Astrocyte (in vitro differentiated cells and primary cell): ENCODE measurements at places on chromosomes 4 and X.

DNA sequence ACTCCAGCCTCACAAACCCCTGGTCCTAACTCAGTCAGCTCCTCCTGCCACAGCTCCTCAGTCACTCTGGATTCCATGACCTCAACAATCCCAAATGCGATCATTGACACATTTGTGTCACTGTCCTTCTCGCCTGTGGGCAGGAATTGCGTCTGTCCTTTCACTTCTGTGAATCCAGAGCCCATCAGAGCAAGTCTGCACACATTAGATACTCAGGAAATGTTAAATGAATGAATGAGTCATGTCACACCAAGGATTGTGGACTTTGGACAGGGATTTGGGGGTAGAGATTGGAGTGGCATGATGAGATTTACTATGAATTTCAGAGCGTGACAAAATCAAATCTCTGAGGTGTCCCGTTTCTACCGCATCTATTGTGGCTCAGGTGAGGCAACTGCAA lies 11.8 kb upstream of the CLDN24 start:
- peaks cover 15% of the 10 kb centered on the region for H3K4me1 ChIP-seq
- no peaks in the 10 kb centered on the region for H3K27me3 ChIP-seq
- DNase-seq = no peak
- H3K27ac ChIP-seq = no peak overlapping the region
- H3K4me3 ChIP-seq = no peak overlapping the region

DNA sequence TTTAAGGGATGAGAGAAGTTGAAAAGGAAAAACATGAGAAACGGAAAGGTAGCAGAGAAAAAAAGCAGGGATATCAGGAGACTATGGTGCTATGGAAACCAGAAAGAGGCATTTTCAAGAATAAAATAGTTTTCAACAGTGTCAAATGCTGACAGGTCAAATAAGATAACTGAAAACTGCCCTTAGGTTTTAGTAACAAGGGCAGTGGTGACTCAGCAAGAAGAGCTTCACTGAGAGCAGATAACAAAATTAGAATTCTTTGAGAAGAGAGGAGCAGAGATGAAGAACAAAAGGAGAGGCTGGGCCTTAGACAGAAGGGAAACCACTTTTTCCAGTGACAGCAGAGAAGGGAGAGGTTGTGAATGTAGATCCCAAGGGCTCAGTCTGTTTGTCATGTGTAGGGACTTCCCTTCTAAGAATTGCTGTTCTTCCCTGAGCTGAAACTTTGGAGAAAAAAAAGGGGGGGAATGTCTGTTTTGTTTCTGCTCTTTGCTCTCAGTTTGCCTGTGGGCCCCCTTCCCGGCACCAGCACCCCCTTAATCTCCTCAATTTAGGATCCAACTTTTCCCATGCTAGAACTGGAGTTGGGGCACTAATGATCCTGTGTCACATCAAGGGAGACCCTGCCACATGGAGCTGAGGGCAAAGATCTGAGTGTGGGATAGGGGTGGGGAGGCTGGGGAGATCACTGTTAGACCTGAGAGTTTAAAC lies 26.8 kb upstream of the MAGEA10 start:
- DNase-seq = no peak
- no peaks in the 10 kb centered on the region for H3K27me3 ChIP-seq
- no peaks in the 10 kb centered on the region for H3K4me1 ChIP-seq
- no peak overlapping the region for H3K27ac ChIP-seq

- H3K4me1 ChIP-seq = no peaks in the 10 kb centered on the region
- H3K4me3 ChIP-seq = no peak overlapping the region
- no peaks in the 10 kb centered on the region for H3K36me3 ChIP-seq
- H3K27ac ChIP-seq = no peak overlapping the region
- no peaks in the 10 kb centered on the region for H3K27me3 ChIP-seq
These were observed 119.2 kb downstream of the SMARCA1 start for GRCh38 chrX:129403974-129404669.

GRCh38 chrX:52166840-52167239 lies 17.8 kb upstream of the MAGED4 start:
- H3K27ac ChIP-seq = no peak overlapping the region
- H3K4me1 ChIP-seq = no peaks in the 10 kb centered on the region
- H3K36me3 ChIP-seq = no peaks in the 10 kb centered on the region
- H3K4me3 ChIP-seq = no peak overlapping the region
- DNase-seq = no peak

DNA sequence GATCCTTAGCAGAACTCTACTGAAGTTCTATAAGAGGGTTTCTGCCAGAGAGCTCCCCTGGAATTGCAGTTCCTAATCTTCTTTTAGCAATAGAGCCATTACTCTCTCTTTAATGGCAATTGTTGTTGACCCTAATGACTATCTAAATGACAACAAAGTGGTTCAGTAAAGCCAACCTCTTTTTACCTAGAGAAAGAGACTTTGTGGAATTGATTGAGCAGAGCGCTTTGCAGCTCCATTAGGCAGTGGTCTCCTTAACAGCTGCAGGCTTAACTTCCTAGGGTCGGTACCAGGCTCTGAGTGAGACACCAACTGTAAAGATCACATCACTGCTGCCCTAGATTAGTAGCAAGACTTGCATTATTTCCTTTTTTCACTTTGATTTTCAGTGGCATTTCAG lies 1472.9 kb upstream of the TENM3 start:
- H3K27me3 ChIP-seq = no peaks in the 10 kb centered on the region
- no peak overlapping the region for H3K27ac ChIP-seq
- no peaks in the 10 kb centered on the region for H3K36me3 ChIP-seq
- H3K4me1 ChIP-seq = no peaks in the 10 kb centered on the region

DNA sequence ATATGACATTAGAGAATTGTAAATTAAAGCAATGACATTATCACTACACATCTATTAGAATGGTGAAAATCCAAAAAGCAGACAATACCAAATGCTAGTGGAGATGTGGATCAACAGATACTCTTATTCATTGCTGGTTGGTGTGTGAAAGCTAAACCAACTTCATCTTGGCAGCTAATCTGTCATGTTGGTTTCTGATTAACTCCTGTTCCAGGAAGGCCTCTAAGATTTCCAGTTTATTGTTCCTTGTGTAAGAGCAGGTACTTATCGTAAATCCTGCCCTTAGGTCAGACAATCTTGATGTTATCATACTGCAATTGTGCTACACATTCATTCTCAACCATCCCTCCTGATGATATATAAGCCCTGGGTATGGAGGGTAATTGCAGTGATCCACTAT lies 809.0 kb upstream of the DIAPH2 start:
- no peaks in the 10 kb centered on the region for H3K27me3 ChIP-seq
- no peaks in the 10 kb centered on the region for H3K4me1 ChIP-seq
- H3K27ac ChIP-seq = no peak overlapping the region
- H3K36me3 ChIP-seq = no peaks in the 10 kb centered on the region
- no peak for DNase-seq
- no peak overlapping the region for H3K4me3 ChIP-seq

DNA sequence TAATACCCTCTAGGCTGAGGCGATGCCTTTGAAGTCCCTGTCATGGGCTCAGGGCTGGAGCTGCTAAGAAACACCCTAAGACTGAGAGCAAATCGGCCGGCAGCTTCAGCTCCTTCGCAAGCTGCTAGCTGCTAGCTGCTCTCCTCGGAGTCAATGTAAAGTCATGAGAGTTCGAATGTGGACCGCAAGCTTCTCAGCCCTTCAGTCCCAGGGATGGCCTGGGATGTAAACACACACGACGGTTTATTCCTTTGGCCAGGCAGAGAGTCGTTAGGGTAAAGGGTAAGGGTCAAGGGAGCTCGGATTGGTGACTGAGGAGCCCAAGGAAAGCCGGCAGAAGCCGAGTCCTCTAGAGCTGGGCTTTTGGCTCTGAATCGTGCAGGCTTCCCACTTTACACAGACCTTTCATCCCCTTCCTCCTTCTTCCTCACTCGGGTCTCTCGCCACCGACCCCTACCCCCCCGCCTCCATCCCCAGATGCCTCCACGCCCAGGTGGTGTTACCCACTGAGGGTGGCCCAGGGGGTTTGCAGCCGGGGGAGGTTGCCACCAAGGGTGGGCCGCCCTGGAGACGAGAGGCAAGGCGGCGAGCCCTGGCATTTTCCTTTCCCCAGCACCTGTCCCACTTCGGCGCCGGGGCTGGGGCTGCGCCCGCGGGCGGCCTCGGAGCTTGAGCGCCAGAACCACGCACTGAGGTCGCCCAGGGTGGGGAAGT lies 3.1 kb upstream of the BCORL1 start:
- peaks cover 5% of the 10 kb centered on the region for H3K4me1 ChIP-seq
- no peak for DNase-seq
- no peak overlapping the region for H3K4me3 ChIP-seq
- no peak overlapping the region for H3K27ac ChIP-seq
- H3K36me3 ChIP-seq = no peaks in the 10 kb centered on the region
- H3K27me3 ChIP-seq = no peaks in the 10 kb centered on the region

GRCh38 chr4:16833722-16834121 lies 64.7 kb downstream of the LDB2 start:
- H3K4me1 ChIP-seq = no peaks in the 10 kb centered on the region
- no peak for DNase-seq
- no peaks in the 10 kb centered on the region for H3K36me3 ChIP-seq

DNA sequence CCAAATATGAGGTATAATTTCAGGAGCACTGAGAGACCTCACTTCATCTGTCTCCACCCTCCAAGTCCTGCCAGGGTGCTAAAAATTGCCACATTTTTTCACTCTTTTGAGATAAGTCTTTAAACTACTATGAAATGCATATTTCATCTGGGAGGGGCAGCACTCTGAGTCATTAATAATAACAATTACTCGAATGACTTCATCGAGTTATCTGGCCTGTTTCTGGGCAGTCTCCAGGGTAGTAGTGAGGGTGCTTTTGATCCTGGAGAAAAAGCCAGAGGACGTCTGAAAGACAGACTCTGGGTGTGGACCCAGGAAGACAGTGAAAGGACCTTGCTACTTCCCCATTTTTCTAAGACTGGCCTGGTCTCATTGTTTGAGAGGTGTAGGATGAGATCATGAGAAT lies 42.3 kb upstream of the SRD5A3 start:
- peak overlapping the region; percentile 70 for H3K27ac ChIP-seq
- no peaks in the 10 kb centered on the region for H3K27me3 ChIP-seq
- DNase-seq = peak; percentile 81
- peaks cover 13% of the 10 kb centered on the region for H3K4me1 ChIP-seq
- H3K4me3 ChIP-seq = no peak overlapping the region

DNA sequence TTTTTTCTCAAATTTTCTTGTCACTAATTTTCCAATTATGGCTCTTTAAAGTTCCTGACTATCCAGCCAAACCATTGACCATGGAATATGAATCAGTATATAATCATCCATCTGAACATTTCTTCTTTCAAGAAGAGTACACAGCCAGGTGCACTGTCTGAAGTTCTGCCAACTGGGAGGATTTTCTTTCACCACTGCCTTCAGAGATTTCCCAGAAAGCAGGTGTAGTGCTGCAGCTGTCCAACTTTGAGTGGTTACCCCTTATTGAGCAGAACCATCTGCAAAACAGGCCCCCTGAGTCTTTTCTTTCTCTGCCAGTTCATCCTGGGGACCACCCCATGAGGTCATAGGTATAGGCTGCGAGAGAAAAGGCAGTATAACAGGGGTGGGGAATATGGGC lies 1213.2 kb downstream of the RAPGEF2 start:
- H3K4me1 ChIP-seq = peaks cover 3% of the 10 kb centered on the region
- no peaks in the 10 kb centered on the region for H3K36me3 ChIP-seq
- H3K27me3 ChIP-seq = no peaks in the 10 kb centered on the region
- no peak overlapping the region for H3K4me3 ChIP-seq

DNA sequence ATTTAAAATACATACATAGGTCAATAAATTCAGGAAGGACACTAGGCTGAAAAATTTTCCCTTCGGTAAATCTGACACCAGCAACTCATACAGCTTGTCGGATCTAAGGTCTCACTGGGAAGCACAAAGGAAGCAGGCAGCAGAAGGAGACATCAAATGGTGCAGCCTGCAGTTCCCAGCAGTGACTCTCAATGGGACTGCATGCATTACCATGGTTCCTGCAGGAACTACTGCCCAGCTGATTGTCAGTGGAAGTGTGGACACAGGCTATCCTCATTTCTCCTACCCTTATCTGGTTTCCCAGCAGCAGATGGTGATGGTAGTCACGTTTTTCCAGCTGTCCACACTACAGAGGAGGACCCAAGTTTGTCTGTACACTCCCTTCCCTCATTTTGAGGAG lies 113.3 kb downstream of the PPP1R2C start:
- H3K36me3 ChIP-seq = no peaks in the 10 kb centered on the region
- DNase-seq = no peak
- H3K4me1 ChIP-seq = no peaks in the 10 kb centered on the region
- H3K27me3 ChIP-seq = no peaks in the 10 kb centered on the region

GRCh38 chr4:8703857-8704495 lies 111.4 kb downstream of the CPZ start:
- no peaks in the 10 kb centered on the region for H3K4me1 ChIP-seq
- H3K27me3 ChIP-seq = peaks cover 2% of the 10 kb centered on the region
- H3K36me3 ChIP-seq = no peaks in the 10 kb centered on the region
- DNase-seq = no peak
- H3K27ac ChIP-seq = no peak overlapping the region
- no peak overlapping the region for H3K4me3 ChIP-seq

DNA sequence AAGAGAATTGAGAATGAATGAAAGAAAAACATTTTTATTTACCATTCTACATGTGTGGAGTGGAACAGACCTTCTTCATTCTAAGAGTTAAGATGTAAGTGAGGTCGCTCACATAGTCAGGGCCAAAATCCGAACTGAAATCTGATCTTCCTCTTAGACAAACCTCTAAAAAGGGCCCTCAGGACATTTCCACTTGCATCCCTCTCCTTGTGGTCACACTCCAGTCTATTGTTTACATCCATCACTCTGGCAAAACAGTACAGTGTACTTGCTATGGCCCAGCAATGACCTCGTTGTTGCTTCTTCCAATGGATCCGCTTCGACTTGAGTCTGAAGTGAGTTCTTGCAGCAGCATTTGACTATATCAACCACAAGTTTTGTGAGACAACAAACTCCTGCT lies 54.2 kb downstream of the MOSPD2 start:
- H3K36me3 ChIP-seq = no peaks in the 10 kb centered on the region
- H3K27me3 ChIP-seq = no peaks in the 10 kb centered on the region
- no peak overlapping the region for H3K27ac ChIP-seq
- H3K4me1 ChIP-seq = peaks cover 5% of the 10 kb centered on the region
- peak; percentile 34 for DNase-seq
- no peak overlapping the region for H3K4me3 ChIP-seq

- H3K36me3 ChIP-seq = no peaks in the 10 kb centered on the region
- H3K4me3 ChIP-seq = no peak overlapping the region
- no peak for DNase-seq
- no peaks in the 10 kb centered on the region for H3K27me3 ChIP-seq
- no peak overlapping the region for H3K27ac ChIP-seq
These were observed 542.3 kb upstream of the ADGRL3 start for GRCh38 chr4:60657807-60658206.

DNA sequence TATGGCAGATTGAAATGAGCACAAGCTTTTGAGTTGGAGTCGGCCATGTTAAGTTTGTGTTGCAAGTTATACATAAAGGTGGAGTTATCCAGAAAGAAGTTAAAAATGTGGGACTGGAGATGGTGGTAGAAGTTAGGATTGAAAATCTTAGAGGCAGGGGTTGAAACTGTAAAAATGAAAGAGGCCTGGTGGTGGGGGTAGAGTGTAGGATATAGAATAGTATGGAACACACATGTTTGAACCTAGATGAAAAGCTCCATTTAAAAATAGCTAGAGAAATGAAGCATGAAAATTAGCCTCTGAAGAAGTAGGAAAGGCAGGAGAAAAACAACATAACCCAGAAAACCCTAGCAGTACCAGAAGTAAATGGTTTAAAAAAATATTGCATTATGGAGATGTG lies 131.8 kb upstream of the ENPEP start:
- H3K27me3 ChIP-seq = no peaks in the 10 kb centered on the region
- H3K4me1 ChIP-seq = no peaks in the 10 kb centered on the region
- H3K27ac ChIP-seq = no peak overlapping the region
